ENCODE measurements at places on chromosomes 12 and 14. TPM values are rescaled to one million over a fixed set of nuclear protein-coding genes. Genes with fewer than 3 reads are reported as not detected.

AMIGO2 gene
- 1.2 TPM for total RNA-seq

STAB2 gene
- not detected for total RNA-seq

MORN3 gene
- total RNA-seq, result 0.47 TPM

KCNMB4 gene
- total RNA-seq, result under 0.01 TPM

RTN1 gene
- total RNA-seq, result 0.87 TPM

NRIP2 gene
- total RNA-seq, result not detected

FGF23 gene
- total RNA-seq, result not detected

AICDA gene
- total RNA-seq, result not detected

KRT2 gene
- not detected for total RNA-seq

NACA gene
- total RNA-seq, result 1,259 TPM

GPR68 gene
- total RNA-seq, result 2.2 TPM
